ENCODE measurements at places on chromosomes 7 and 10.

- no peak for DNase-seq
These were observed 622 bp downstream of the DYNC1I1 start for GRCh38 chr7:95772771-95773581.

DNA sequence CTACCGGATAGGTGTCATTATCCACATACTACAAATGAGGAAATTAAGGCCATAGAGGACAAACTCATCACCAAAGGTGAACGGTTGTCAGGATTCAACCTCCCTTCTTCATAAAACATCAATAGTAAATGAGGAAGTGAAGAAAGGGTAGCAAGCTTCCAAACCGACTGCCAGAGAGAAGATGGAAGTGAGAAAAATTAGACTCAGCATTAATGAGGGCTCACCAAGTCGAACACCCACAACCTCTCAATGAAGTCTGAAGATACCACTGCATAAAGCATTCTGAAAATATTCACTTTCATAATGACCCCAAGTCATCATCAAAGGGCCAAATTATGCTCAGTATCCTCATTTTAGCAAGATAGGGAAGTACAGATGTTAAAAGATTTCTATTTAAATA lies 29.6 kb downstream of the ABCB4 start:
- DNase-seq = no peak

- DNase-seq = no peak
These were observed 534 bp downstream of the FZD9 start for GRCh38 chr7:73433924-73434700.

DNA sequence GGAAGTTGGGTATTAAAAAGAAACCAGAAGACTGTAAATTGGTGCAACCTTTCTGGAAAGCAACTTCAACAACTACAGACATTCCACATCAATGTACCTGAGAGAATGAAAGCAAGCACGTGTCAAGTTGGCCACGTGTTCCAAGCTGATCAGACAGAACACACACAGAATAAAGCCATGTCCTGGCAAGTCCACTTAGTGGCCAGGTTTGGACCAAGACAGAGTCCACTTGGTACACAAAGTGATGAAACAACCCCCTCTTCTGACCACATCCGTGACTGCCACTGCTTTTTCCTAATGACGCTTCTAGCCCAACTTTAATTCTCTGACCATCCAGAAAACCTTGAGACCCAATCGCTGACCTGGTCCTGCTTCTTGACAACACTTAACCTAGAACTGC lies 109.4 kb downstream of the ABLIM1 start:
- DNase-seq = peak; percentile 21

DNA sequence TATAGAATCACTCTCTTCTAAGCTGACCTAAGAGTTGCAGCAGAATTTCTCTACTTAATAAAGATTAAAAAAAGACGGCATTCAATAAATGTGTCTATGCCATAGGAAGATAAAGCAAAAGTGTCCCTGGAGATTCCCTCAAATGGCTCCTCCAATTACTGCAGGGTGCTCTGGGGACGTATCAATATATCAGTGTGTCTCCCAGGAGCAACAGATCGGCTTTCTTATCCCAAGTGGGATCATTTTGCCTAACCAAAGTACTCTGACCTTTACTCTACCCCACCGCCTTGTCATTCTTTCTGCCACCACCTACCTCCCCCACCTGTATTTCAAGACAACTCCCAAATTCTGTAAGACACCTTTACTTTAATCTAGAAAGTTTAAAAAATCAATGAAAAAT lies 202.0 kb upstream of the SEMA3C start:
- no peak for DNase-seq

GRCh38 chr7:47153576-47153975 lies 428.3 kb downstream of the TNS3 start:
- no peak for DNase-seq

DNA sequence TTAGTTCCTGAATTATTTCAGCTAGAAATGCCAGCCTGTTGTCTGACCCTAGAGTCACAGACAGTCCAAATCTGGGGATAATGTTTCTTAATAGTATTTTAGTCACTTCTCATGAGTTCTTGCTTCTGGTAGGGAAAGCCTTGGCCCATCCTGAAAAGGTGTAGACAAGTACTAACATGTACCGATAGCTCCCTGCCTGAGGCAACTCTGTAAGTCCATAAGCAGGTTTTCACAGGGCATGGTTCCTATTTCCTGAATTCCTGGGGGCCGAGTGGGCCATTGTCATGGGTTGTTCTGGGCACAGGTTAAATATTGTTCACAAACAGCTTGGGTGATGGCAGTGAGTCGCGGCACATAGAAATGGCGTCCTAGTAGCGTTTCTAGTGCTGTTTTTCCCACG lies 3.1 kb upstream of the ZNF117 start:
- DNase-seq = no peak

DNA sequence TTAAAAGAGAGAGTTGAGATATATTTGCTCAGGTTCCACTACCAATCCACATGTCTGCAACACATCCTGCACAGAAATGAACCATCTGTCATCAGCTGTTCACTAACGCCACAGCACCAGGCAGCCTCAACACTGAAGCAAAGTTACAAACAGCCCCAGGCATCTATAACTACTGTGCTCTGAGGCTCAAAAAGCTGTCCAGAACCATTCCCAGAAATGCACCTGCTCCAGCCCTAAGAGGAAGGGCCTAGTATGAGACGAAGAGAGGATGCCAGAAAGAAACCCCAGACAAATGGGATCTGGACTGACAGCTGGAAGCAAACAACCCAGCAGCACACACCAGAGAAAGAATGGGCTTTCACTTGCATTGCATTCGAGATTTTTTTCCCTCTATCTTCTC lies 159.3 kb downstream of the ELMO1 start:
- no peak for DNase-seq

GRCh38 chr10:76257816-76258215 lies 826.4 kb downstream of the LRMDA start:
- DNase-seq = no peak

GRCh38 chr7:27073076-27073475 lies 22.7 kb downstream of the HOXA1 start:
- no peak for DNase-seq

- DNase-seq = no peak
These were observed 69.1 kb downstream of the INPP5A start for GRCh38 chr10:132606536-132607316.

DNA sequence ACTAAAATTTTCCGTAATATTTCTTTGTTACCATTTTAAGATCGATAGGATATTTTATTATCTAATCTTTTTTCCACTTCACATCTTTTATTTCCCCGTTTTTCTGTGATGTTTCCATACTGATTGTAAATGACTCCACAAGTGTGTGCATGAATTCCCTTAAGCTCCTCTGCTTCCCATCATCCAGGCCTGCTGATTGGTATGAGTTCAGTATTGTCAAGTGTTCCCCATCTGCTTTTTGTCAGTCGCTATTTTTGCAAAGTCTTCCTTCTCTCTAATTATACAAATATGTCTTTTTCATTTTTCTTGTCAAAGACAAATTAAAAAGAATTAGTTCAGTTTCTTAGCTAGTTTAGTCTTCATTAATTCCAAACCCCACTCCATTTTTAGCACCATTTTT lies 184.7 kb downstream of the EXOC4 start:
- no peak for DNase-seq

DNA sequence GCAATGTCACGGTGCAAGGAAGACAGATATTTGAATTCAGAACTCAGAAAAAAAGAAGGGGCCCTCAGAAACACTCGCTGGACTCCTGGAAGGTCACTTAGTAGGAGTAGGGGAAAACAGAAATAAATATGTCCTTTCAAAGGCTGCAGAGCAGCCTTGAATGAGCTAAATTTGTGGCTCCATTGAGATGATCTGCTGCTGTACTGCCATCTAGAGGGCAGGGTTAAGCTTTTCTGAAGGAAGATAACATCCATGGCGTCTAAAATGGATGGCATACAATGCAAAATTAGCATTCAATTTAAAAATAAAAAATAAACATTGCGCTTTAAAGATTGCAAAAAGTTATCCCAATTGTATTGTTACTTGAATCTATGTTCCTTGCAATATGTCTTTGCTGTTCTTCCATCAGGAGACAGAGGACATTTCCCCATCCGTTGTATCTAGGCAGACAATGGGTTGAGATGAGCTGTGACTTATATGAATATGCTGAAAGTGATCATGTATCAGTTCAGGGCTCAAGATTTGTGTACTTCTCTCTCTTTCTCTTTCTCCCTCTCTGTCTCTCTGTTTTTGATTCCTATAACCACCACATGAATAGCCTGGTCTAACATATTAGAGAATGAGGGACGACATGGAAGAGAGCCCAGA lies 642.2 kb downstream of the SH2D4B start:
- peak; percentile 4 for DNase-seq

DNA sequence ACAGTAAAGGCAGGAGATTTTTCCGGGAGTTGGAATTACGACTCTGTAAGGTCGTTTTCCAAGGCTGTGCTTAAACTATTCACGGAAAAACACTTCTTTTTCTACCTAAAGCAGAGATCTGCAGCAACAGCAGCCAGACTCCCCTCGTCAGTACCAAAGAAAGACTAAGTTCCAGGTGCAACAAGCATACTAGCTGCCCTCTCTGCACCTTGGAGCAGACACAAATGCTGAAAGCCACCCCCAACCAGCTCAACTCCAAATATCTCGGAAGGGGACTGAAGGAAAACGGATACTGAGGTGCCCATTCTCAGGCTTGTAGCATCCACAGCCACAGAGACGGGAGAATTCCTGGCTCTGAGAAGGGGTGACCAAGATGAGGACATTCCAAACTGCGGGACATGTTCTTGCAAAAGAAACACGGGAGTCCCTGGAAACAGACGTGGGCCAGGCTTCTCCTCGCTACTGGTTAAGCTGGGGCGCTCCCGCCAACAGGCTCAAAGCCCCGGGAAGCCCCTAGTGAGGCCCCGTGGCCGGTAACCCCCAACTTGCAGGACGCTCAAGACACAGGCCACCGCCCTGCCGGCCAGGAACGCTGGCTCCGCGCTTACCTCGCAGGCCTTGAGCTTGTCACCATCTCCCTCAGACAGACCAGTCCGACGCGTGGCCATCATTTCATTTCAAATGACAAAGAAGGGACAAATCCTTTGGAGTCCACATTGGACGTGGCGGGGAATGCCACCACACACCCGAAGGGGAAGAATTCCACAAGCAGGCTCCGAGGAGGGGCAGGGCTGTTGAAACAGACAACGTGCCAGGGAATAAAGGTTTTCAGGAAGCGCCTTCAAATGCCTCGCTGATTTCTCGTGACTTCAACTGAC lies 2.2 kb downstream of the ARHGAP21 start:
- no peak for DNase-seq

DNA sequence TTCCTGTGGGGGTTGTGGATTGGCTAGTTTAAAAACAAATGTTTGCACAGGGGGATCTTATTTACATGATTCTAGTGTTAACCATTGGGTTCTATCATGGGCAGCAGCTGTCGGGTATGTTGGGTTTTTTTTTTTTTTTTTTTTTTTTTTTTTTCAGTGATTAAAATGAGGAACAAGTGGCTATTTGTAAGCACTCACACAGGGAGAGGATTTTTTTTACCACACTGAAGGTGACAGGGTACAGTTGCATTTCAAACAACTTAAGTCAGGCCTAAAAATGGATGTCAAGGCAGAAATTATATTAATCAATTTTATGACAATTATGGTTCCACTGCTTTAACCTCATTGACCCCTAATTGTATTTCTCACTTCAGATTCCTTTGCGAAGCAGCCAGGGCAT lies 92.8 kb downstream of the CD36 start:
- no peak for DNase-seq

GRCh38 chr10:70668454-70668970 lies 3.8 kb upstream of the ADAMTS14 start:
- no peak for DNase-seq

- DNase-seq = no peak
These were observed 1612.4 kb upstream of the LRRTM3 start for GRCh38 chr10:65313406-65313805.

GRCh38 chr7:47670729-47671128 lies 88.8 kb upstream of the TNS3 start:
- no peak for DNase-seq

GRCh38 chr10:23035569-23035968 lies 59.8 kb upstream of the MSRB2 start:
- DNase-seq = no peak

GRCh38 chr10:79351332-79351731 lies 4.1 kb downstream of the PPIF start:
- no peak for DNase-seq

DNA sequence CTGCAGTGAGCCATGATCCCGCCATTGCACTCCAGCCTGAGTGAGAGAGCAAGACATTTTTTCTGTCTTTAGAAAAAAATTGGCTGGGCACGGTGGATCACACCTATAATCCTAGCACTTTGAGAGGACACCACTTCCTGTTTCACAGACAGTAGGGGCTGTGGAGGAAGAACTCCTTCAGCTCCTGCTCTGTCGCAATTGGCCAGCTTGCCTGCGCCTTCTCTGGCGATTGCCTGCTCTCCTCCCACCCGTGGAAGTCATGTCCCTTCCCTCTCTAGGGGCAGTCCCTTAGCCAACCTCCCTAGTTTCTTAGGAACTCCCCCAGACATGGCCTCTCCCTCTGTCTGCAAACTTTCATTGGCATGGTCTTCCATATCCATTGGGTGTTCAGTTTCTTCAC lies 8.7 kb downstream of the PDSS1 start:
- no peak for DNase-seq

- no peak for DNase-seq
These were observed 65.9 kb upstream of the RSU1 start for GRCh38 chr10:16883084-16883483.

GRCh38 chr10:50417486-50417885 lies 166.2 kb upstream of the ASAH2 start:
- DNase-seq = no peak

DNA sequence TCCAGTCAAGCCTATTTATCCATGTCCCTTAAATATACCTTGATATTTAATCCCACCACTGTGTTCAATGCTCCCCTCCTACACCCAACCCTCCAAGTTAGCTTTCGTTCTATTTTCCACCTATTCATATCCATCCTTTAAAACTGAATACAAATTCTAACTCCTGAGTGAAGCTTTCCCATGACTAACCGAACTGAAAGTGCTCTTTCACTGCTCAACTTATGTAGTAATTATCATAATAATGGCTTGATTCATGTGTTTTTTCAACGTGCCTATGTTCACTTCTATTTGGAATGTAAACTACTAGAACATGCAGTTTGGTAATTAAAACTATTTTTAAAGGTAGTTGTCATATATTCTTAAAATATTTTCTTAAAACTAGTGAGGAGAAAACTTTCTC lies 58.0 kb downstream of the NDUFB2 start:
- no peak for DNase-seq

- no peak for DNase-seq
These were observed 101.1 kb downstream of the ELAPOR2 start for GRCh38 chr7:86958380-86958779.

GRCh38 chr7:22723181-22723601 lies 3.8 kb upstream of the IL6 start:
- DNase-seq = no peak

DNA sequence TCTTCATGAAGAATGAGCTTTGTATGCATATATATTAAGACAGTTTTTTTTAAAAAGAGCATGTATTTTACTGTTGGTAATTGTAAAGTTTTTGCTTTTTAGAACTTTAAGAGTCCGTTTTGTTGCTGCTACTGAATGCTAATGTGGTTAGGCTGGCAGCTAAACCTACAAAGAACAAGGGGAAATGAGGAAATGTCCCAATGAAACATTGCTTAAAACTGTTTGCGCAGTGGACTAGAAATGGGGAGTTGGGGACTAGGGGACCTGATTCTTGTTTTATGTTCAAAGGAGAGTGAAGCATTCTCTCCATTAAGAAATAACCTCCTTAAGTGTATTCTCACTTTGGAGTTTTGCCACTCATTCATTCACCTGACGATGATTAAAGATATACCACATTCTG lies 5.7 kb downstream of the NRF1 start:
- DNase-seq = no peak

- DNase-seq = no peak
These were observed 70.8 kb downstream of the CREB5 start for GRCh38 chr7:28483112-28483511.

- no peak for DNase-seq
These were observed 98.3 kb upstream of the TCF7L2 start for GRCh38 chr10:112851588-112852211.

All from HTR-8/SVneo (cell line).